ENCODE measurements at places on chromosomes 7 and 10.

- no peak for DNase-seq
Observed at GRCh38 chr7:118005026-118005425, 131.8 kb upstream of the CTTNBP2 start.

- no peak for DNase-seq
Observed at GRCh38 chr10:130728531-130729215, 582.8 kb downstream of the TCERG1L start.

DNA sequence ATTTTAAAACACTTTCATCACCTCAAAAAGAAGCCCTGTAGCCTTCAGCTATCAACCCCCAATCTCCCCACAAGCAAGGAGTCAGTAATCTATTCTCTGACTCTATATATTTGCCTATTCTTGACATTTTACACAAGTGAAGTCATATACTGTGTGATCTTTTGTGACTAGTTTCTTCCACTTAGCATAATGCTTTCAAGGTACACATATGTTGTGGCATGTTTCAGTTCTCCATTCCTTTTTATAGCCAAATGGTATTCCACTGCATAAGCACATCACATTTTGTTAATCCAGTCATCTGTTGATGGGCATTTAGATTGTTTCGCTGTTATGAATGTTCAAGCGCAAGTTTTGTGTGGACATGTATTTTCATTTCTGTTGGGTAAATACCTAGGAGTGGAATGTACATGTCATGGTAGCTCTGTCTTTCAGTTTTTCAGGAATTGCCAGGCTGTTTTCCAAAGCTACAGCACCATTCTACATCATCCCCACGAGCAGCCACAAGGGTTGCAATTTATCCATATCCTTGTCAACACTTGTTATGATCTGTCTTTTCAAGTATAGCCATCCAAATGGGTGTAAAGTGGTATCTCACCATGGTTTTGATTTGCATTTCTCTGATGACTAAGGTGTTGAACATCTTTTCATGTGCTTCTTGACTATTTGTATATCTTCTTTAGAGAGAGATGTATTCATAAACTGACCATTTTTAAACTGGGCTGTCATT, 405.6 kb downstream of the KCNMA1 start:
- DNase-seq, result no peak

DNA sequence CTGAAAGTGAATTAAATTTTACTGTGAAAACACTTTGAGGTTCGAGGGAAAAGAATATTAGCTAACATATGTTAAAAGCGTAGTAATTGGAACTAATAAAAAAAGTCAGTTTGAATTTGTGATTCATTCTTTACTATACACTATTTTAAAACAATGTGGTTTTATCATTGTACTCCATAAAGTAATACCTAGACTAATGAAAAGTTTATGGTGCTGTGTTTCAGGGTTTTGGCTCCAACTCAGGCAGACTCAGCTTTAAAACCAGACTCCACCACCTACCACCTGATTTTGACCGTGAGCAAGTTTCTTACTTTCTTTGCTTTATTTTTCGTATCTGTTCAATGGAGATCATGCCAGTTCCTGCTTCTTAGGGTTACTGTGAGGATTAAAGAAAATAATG, 9.2 kb upstream of the PRTFDC1 start:
- DNase-seq, result no peak

- DNase-seq, result no peak
Observed at GRCh38 chr7:102042016-102042656, 224.7 kb downstream of the CUX1 start.

DNA sequence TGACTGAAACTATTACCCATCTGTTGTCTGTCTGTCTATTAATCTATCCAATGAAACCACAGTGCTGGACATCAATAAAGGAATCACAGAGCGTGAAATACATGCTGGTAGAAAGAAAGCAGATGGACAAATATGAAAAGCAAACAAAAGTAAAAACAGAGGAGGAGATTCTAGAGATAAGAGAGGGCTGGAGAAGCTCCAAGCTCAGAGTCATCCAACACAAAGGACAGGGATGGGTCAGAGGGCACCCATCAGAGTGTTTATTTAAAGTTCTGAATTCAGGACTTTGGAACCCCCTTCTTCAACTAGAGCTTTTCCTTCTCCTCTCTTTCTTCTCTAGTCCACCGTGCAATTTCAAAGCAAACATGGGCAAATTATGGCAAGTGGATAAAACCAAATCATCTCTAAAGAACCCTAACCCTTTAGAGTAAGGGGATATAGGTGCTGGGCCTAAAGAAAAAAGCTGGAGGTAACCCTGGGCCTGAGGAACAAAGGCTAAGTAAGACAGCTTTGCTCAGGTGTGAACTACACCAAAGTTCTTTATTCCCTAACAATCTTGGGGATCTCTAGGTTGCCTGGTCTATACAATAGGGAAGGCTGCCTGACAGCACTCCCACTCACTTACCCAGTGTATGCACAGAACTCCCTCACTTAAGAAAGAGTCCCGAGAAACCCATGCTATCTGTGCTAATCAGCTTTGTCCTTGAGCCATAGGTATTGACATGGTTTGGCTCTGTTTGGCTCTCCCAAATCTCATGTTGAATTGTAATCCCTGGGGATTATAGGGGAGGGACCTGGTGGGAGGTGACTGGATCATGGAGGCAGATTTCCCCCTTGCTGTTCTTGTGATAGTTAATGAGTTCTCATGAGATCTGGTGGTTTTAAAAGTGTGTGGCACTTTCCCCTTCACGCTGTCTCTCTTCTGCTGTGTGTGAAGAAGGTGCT, 97.0 kb downstream of the BAMBI start:
- no peak for DNase-seq

All from cortex of kidney (tissue), 1 donor.